NCI-H510A (cell line): ENCODE measurements at places on chromosomes 3 and 15.

GRCh38 chr3:133055339-133055738 is 17.1 kb downstream of the TMEM108 start:
- no peak for DNase-seq

DNA sequence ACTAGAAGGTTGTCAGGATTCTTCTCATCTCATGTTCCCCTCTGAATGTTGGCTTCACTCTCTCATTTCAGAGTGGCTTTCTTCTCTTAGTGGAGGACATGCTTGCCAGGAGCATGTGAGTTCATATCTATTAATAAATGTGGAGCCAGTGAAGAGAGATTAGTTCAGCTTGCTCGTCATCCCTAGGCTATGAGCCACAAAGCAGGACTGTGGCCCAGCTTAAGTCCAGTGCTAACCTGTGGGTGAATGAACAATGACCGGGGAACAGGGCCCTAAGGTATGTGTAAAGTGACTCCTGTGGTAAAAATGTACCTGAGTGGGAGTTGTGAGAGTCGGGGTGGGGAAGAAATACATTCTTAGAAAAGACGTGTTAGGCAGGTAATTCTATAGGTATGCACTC is 96.9 kb upstream of the TBL1XR1 start:
- no peak for DNase-seq

DNA sequence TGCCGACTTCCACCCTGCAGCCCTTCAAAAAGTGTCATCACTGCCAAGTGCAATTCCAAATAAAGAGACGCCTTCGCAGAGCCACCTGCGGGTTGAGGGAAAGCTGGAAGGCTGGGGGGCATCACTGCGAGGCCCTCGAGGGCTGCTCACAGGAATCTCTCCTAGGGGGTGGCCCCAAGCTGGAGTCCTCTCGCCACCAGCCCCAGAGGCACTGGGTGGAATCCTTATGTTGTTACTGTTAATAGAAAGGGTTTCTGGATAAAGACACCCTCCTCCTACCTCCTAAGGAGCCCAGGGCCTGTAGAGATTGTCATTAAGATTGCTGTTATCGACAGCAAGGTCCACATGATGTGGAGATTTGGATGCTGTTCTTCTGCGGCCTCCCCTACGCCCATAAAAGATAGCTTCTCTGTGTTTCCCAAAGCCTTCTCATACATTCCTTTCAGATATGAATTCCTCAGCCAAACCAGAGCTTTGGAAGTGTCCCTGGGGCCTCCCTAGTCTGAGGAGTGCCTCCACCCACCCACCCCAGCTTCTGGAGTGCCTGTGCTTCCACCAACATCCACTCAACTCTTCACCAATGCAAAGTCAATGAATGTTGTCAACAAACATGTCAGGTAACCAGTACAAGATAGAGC is 512.7 kb downstream of the SHQ1 start:
- DNase-seq = no peak

DNA sequence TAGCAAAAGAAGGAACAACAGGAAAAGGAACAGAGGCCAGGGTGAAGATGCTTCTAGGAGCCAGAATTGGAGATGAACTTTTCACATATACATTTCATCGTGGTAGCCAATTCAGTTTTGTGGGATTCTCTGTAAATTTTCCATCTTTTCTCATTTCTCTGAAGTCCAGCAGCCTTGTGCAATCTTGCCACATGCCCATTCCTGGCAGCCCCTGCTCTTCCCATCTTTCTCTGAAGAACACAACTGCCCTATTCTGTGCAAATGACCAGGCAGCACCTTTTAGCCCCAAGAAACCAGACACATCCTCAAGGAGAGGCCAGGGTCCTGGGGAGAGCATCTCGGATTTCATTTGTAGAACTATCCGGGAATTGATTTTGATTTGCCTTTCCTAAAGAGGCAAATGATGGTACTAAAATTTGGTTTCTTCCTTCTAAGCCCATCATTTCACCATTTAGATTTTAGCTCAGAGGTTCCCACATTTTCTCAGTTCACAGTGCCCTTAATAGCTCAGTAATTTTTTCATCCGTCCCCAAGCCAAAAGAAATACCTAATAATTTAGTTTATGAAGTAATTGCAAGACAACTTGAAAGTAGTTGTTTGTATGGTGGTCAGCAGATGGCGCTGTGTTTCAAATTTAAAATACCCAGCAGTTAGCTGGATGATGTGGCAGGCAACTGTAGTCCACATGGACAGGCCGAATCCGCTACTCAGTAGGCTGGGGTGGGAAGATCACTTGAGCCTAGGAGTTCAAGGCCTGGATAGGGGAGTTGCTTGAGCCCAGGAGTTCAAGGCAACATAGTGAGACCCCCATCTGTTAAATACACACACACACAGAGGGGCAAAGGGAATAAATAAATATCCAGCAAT is 61.3 kb upstream of the ACKR4 start:
- DNase-seq = no peak

- DNase-seq = no peak
Observed at GRCh38 chr3:40992023-40992422, 207.3 kb upstream of the CTNNB1 start.

DNA sequence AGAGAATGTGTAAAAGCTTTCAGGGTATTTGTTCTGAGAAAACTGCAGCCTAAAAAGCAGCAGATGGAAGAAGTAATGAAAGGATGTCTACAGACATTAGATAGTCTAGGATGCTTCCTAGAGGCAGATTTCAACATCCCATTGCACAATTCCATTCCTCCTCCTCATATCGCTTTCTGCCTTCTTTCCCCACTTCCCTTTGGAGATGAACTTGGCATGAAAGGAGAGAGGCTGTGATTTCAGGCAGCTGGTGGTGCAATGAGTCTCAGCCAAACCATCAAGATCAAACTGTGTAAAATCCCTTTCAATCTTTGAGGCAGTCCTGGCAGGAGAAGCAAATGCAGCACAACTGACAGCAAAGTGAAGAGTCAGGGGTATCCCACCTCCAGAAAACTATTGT is 438.7 kb upstream of the KCNMB2 start:
- DNase-seq = no peak

- DNase-seq = no peak
Observed at GRCh38 chr3:186368717-186369116, 6.7 kb upstream of the DGKG start.

GRCh38 chr3:131386429-131387165 is 5.0 kb downstream of the NUDT16 start:
- DNase-seq = no peak

- no peak for DNase-seq
Observed at GRCh38 chr3:25235466-25235865, 192.6 kb upstream of the RARB start.
